ENCODE measurements at places on chromosomes 11 and 22.

- no peak for DNase-seq
Observed at GRCh38 chr11:68650801-68651200, 33.5 kb upstream of the GAL start.

DNA sequence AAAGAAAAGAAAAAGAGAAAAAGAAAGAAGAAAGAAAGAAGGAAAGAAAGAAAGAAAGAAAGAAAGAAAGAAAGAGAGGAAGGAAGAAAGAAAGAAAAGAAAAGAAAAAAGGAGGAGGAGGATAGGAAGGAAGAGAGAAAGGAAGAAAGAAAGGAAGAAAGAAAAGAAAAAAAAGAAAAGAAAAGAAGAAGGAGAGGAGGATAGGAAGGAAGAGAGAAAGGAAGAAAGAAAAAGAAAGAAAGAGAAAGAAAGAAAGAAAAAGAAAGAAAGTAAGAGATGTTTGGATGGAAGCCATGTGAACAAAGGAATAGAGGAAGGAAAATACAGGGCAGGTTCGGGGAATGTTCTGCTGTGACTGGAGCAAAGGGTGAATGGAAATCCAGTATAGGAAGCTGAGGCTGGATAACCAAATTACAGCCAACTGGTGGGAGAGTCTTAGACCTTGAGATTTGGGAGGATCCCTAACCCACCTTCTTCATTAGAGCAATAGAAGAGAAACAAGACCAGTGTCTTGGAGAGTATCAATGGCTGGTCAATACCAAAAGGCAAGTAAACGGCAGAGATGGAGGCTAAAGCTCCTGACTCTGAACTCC lies 94.9 kb downstream of the RASSF10 start:
- DNase-seq = no peak

DNA sequence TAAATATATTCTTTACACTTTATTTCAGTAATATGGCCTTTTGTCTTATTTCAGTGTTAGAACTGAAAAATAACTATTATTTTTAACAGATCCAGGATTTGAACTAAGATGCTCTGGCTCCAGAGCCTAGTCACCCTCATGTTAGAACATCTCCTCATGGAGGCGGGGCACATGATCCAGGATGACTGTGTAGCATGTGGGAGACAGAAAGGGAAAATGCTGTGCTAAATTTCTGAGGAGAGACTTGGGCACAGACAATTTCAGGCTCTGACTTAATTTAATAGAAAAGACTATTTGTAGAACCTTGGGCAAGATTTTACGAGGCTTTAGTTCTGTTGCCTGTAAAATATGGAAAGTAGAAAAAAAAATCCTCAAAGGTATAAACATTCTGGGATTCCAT lies 24.1 kb downstream of the CTSC start:
- DNase-seq = no peak

GRCh38 chr11:44071157-44071556 lies 5.1 kb downstream of the ACCS start:
- no peak for DNase-seq

DNA sequence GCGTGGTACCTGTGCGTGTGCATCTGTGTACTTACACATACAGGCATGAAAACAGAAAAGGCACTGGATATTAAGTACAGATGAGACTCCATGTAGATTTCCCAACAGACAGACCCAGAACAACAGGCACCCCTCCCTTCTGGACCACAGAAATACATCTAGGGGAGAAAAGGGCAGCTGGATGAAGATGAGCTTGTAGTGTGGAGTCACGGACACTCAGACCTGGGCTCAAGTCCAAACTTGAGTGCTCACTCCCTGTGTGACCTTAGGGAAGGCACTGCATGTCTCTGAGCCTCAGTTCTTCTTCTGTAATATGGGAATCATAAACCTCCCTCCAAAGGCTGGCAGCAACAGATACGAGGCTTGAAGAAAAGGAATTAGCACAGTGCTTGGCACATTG lies 108.9 kb downstream of the GALNT18 start:
- no peak for DNase-seq

GRCh38 chr22:27110665-27111451 lies 453.5 kb downstream of the MIAT start:
- DNase-seq = no peak

DNA sequence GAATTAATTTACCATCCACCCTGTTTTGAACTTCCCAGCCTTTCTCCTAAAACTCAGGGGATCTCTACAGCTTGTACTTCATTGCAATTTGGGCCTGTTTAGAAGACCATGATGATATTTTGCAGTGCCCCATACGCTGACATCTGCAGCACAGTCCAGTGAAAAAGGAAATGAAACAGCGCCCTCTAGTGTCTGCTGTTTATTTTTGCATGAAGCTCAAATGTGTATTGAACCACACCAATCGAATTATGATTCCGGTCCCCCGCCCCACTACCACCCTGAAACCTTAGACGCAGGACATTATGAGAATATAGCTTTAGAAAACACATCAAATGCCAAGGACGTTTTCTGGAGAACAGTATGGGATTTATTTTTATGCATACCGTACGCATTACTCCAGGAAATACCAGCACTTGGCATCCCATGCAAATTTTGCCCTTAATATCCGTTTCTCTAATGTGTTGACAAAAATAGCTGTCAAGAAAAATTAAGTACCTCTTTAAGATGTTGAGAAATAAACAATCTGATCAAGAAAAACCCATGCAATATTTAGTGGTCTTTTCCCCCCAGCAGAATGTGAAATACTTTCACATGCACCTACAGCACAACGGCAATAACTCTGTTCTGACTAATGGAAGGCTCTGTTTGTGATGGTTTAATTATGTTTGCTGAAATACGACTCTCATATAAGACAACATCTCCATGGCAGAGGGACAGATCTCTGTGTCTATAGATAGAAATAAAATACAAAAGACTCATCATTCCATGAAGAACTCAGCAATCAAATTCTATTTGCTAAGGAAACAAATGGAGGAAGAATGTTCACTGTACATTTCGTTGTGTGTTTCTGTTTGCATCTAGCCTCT lies 93.9 kb downstream of the TECTA start:
- DNase-seq = peak; percentile 16

- peak; percentile 69 for DNase-seq
Observed at GRCh38 chr11:119085437-119085847, 761 bp downstream of the HMBS start.

GRCh38 chr22:31262312-31263133 lies 29.8 kb downstream of the PIK3IP1 start:
- no peak for DNase-seq

DNA sequence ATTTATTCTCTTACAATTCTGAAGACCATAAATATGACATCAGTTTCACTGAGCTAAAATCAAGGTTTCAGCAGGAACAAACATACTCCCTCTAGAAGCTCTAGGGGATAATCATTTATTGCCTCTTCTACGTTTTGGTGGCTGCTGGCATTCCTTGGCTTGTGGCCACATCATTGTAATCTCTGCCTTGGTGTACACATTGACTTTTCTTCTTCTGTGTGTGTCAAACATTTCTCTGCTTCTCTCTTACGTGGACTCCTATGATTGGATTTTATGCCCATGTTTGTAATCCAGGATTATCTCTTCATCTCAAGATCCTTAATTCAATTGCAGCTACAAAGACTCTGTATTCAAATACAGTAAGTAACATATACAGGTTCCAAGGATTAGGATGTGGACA lies 30.4 kb upstream of the MMP20 start:
- DNase-seq = no peak

DNA sequence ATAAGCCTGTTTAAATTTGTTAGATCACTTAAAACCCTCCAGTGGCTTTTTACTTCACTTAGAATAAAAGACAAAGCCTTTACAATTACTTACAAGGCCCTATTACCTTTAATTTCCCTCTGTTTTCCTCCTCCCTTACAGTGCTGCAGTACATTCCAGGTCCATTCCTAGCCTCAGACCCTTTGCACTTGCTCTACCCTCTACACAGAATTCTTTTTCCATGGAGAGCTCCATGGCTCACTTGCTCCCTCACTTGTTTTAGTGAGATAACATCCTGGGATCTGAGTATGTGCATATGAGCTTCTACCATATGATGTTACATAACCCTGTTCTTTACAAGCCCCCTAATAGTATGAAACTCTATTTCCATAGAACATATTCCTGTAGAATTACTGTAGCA lies 24.4 kb downstream of the ZNF214 start:
- no peak for DNase-seq

DNA sequence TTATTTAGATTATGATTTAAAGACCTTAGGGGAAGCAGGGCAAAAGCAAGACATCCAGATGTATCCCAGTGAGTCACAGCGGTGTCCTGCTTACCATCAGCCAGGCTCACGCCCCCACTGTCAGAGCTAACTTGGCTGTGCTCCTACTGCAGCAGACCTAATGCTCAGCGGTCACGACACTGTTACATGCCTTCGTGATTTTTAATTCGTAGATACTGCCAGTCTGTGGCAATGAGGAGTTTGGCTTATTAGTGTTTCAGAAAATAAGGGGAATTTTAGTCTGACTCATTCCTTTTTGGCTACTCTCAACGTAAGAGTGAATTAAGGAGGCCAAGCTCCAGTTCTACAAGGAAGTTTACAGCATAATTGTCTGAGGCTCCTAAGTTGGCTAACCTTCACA lies 22.7 kb downstream of the EFCAB6 start:
- no peak for DNase-seq

DNA sequence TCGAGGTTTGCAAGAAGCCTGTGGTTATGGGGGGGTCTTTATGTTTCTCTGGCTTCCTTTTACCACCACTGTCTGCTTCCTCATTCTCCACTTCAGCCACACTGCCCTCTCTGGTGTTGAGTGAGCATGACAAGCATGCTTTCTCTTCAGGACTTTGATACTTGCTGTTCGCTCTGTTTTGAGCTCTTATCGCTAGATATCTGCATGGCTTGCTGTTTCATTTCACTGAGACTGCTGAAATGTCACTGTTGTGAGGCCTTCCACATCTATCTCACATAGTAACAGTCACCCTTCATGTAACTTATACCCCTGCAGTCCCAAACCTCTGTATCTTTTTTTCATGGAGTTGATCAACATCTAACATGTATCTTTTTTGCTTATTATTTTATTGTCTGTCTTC lies 59.8 kb downstream of the TMEM135 start:
- peak; percentile 18 for DNase-seq

DNA sequence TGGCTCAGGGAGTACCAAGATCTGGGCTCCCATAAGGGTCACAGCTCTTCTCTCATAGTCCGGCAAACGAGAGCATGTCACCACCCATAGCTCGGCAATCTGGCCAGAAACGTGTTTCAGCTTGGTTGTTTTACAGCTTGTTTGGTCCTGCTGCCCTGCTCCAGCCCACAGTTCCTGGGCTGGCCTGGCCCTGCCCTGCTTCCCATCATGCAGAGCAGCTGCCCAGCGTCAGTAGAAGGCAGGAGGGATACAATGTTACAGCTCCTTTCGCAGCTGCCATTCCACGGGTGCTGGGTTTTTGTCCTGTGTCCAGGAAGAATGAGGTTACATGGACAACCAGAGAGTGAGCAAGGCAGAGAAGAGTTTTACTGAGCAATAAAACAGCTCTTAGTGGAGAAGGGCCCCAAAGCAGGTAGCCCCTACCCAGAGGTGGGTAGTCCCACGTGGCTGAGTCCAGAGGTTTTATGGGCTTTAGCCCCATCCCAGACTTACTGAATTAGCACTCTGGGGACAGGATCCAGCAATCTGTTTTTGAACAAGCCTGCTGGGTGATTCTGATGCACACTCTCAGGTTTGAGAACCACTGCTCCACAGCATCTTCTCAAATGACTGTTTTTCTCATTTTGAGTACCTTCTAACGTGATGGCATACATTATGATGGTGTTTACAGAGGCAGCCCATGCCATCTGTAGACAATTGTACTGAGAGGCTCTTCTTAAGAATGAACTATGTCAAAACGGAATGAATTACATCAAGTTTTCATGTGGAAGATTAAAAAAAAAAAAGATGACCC lies 5.8 kb upstream of the MS4A18 start:
- DNase-seq = no peak

DNA sequence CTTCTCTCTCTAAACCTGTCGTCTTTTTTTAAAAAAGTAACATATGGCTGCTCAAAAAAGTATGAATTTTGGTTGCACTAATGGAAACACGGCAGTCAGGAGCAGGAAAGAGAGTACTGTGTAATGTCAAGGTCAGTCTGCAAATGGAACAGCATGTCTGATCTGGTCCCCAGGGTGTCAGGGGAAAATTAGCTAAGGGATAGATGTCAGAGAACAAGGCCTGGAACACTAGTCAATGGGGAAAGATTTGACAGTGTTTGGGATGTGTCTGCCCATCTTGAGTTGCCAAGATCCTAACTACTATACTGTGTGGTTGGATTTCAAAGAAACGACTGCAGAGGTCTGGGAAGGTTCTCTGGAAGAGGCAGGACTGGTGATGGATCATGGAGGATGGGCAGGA lies 65.7 kb upstream of the PHOX2A start:
- DNase-seq = no peak

GRCh38 chr11:47355283-47356128 lies 3.0 kb upstream of the MYBPC3 start:
- DNase-seq = no peak

DNA sequence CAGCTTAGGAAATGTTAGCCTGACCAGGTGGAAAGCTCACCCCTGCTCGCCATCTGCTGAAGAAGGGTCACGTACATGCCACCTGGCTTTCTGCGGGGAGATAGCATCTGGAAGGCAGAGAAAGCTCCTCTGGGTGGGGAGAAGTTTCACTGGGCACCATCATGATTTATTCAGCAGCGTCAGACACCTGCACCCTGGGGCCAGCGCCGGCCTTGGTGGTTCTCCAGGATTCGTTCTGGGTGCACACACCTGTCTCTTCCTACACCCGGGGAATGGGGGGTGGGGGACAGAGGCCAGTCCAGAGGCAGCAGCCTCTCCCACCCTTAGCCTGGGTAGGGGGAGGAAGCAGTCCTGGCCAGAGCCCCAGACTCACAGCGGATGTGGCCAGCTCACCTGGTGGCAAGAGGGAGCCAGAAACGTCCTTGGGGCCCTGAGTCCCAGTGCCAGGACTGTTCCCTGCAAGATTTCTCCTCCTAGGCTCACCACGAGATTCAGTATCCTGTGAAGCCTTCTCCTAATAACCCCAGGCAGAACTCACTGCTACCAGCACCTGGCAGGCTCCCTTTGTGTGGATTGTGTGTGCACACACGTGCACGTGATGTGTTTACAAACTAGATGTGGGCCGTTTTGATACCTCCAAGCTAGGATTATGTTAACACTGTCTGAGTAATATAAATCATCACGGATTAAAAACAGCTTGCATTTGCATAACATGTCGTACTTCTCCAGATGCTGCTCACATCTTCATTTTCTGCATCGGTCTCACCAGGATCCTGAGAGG lies 17.3 kb upstream of the RASD2 start:
- DNase-seq = no peak

DNA sequence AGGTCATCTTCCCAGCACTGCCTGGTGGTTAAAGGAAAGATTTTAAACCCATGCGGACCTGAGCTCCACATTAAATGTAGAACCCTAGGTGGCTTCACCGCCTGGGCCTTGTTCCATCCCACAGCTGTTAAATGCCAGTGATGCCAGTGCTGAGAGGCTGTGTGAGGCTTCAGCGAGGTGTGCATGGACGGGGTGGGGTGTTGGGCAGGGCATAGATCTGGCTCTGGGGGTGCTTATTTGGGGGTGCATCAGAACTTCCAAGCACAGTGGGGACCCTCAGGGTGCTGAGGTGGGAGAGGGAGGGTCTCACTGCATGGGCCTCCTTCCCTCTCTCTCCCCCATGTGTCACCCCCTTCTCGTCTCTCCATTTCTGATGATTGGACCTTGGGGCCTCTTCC lies 90.1 kb upstream of the B3GAT1 start:
- no peak for DNase-seq

All from stimulated activated CD4-positive, alpha-beta T cell treated with anti-CD3 and anti-CD28 coated beads, Interleukin-4, amount 100 ng/mL, for 4 hours (primary cell).